ENCODE measurements at places on chromosomes 4 and X.

DNA sequence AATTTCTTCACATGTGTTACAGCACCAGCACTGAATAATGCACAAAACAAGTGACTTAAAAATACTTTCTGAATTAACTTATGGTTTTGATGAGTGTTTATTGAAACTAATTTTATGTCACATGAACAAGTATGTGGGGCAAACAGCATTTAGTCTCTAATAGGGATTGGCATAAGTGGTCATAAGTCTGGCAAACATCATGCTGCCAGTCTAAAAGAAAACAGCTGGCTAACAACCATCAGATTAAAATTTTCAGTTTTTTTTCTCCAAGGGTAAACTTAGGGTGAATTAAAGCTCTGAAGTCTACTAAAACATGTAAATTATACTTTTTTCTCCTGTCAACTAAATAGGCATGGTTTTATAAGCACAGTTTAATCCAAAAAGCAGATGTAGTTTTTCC, 1014.2 kb downstream of the FAT4 start:
- DNase-seq: no peak

- DNase-seq: no peak
Observed at GRCh38 chr4:98706200-98706813, 47.9 kb upstream of the TSPAN5 start.

DNA sequence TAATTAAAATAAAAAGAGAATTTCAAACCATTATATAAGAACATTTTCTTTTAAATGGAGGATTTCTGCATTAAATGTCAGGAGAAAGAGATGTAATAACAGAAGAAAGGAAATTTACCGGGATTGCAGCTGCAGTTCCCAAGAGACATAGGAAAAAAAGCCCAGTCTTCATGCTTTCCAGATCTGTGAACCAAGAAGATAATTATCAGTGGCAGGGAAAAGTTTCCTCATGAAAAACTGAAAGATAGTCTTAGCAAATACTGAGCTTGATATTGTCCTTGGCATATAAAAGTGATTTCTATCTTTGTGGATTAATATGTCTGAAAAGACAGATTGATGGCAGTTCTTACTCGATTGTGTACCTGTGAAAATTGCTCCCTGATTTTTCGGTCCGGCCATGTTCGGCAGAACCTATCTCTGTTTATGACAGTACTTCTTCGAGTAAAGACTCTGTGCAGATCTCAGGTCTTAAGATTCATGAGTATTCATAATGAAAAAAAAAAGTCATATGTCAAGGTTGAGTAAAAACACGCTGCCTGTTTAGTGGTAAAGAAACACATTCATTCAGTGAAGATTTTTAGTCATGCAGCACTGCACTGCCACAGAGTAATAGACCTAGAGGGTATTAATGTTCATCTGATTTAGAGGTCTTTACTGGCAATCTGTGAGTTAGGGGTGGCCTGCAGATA, 29.6 kb downstream of the SPARCL1 start:
- no peak for DNase-seq

DNA sequence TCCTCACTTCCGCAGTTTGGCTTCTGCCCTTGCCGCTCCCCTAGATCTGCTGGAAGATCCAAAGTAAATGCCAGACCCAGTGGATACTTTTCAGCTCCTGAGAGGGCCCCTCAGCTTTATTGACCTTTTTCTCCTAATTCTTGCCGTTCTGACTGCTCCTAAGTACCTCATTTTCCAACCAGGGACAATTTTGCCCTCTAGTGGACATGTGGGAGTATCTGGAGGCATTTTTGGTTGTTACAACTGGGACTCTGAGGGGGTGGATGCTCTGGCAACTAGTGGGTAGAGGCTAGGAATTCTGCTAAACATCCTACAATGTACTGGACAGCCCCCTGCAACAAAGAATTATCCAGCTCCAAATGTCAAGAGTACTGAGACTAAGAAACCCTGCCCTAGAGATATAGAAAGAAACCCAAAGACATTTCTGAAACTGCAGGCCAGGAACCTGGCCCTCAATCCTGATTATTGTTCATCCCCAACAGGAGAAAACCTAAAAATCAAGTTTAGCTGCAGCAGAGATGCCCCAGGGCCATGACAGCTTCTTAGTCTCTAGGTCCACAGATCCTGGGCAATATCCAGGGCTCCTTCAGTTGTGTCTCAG, 3.4 kb downstream of the TEX13B start:
- no peak for DNase-seq

DNA sequence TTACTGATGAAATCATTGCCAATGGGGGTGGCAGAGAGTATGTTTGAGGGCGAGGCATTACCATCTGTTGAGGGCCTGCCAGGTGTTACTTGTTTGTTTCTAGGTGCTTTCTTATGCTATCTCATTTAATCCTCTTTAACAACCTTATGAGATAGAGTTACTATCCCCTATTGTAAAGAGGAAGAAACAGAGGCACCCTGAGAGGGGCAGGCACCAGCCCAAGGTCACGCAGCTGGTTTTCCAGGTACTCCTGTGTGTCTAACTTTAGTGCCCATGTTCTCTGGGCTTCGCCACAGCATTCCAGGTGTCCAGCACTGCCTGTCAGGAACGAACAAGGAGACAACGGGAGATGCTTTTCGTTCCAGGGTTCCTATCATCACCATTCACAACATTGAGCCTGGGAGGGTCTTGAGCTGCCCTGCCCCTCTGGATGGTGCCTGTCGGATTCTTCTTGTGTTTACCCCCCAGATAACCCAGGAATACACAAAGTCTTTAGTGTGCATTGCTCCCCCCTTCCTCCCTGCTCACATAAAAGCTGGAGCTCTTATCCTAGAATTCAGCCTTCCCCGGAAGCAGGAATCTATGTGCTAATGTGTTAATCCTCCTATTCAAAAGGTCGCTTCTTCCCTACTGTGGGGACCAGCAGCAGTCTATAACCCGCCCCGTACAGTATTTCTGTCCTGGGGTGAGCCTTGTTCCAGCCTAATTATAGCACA, 24.9 kb upstream of the GPC4 start:
- no peak for DNase-seq

GRCh38 chr4:82235346-82235745, 138.4 kb downstream of the HNRNPD start:
- DNase-seq: no peak

DNA sequence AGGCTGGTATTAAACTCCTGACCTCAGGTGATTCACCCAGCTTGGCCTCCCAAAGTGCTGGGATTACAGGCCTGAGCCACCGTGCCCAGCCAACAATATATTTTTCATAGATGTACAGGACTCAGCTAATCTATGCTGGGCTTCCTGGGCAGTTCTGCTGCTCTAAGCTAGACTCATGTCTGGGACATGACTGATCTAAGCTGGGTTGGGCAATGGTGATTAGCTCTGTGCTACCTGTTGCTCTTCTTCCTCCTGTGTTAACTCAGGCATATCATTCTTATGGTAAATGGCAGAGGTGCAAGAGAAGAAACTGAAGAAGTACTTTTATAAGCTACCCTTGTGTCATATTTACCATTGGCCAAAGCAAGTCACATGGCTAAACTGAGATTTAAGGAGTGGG, 11.4 kb upstream of the SUPT20HL2 start:
- no peak for DNase-seq

DNA sequence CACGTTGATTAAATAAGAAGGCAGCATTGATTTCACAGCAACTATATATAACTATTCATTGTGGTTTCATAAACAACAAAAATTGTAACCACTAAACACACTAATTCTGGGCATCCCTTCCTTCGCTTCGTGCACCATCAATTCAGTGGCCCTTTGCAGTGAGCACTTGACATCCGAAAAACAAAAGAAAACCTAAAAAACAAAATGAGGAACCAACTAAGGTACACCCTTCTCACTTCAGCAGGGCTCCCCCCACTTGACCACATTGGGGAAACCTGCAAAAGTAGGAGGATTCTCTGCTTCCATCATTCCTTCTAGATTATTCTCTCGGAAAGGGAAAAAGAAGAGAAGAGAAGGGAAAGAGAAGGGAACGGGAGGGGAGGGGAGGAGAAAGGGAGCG, 28.3 kb downstream of the NBDY start:
- DNase-seq: no peak

DNA sequence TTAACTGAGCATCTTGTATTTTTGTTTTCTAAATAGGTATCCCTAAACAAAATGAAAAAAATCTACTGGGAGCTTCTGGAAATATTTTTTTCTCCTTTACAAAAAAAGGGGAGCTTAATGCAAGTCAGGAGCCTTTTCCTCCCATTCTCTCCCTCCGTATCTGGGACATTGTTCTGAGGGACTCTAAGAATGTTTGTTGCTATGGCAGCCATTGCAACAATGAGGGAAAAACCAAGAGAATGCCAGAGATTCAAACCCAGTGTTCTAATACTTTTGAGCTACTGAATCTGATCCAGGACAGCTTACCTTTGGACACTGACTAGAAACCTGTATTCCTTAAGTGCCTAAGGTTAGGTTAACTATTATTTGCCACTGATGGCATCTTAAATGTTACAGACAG, 485.7 kb upstream of the HS3ST1 start:
- no peak for DNase-seq

GRCh38 chr4:182968917-182969650, 51.9 kb upstream of the DCTD start:
- DNase-seq: no peak

DNA sequence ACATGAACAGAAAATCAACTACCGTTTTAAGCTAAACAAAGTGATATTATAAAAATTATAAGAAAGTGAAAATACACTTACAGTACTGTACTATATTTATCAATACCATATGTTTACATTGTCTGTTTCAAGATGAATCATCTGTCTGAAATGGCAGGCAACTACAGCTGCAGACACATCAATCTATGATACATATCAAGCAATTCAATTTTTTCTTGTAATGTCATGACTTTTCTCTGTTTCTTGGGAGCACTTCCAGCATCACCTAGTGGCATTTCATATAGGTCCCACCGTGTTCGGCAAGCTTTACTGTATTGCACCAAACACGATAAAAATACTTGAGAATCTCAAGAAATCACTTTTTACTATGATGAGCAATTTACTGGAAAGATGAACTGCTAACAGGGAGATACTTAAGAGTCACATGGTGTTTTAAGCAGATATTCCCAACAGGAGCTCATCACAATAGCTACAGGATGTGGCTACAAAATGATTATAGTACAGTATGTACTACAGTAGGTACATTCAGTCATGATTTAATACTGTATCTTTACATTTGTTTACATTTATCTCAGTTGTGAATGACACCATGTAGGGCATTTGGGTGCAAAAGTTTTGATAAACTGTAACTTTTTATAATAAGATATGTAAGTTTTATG, 207.4 kb downstream of the ADAM29 start:
- no peak for DNase-seq

DNA sequence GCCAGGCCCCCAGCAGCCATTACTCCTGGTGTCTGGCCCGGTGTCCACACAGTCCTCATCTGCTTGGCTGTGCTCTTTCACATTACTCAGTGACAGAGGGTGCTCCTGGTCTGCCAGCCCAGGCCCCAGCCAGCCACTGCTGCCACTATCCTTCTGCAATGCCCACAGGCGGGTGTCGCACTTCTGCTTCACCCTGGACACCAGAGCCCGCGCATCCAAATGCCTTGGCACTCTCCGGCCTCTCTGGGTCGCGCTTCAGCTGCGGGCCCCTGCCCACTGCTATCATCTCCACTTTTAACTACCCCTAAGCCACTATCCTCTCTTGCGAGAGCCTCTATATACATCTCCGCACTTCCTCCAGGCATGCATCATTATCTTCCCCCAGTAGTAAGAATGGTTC, 76.4 kb upstream of the UCP1 start:
- no peak for DNase-seq

DNA sequence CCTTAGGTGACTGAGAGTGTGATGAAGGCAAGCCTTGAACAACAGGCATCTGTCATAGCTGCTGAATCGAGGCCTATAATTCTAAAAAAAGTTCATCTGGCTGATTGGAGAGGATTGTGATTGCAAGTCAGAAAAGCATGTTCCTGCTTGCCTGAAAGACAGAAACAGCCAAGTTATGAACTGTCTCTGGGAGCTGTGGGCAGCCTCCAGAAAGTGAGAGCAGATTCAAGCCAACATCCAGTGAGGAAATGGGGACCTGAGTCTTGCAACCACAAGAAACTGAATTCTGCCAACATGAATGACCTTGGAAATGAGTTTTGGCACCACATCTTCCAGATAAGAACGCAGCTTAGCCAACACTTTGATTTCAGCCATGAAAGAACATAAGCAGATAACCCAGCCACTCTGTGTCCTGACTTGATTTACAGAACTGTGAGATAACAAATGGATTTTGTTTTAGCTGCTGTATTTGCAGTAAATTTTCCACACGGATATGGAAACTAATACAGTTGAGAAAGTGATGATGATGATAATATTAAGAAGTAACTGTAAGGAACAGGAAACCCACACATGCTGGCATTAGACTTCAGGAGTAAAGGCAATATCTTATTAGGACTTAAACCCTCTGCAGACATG, 240.3 kb upstream of the NDST3 start:
- no peak for DNase-seq

DNA sequence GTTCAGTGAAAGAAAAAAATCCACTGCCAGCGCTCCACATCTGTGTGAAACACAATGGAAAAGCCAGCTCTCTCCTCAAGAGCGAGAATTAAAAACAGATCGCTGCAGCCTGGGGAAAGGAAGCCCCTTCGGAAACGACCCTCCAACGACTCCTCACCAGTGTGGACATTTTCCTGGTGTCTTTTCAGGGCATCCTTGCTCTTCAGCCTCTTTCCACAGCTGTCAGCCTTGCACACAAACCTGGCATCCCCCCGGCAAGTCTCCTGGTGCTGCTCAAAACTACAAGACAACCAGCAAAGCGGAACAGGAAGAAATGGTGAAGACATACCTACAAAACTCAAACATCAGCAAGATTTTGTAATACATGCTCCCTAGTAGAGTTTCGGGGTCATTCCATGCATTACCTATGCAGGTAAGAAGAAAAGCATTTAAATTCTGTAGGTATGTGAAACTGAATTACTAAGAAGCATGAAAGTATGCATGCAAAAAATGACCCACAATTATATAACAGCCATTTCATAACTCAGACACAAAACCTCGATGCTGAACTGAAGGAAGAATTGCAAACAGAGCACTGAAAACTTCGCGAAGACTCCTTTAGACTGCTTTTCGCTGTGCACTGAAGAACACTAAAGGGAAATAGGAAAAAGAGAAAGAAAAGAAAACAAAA, 106.1 kb downstream of the PRDM5 start:
- DNase-seq: no peak

GRCh38 chr4:112288455-112288854, 2.8 kb upstream of the TIFA start:
- no peak for DNase-seq

DNA sequence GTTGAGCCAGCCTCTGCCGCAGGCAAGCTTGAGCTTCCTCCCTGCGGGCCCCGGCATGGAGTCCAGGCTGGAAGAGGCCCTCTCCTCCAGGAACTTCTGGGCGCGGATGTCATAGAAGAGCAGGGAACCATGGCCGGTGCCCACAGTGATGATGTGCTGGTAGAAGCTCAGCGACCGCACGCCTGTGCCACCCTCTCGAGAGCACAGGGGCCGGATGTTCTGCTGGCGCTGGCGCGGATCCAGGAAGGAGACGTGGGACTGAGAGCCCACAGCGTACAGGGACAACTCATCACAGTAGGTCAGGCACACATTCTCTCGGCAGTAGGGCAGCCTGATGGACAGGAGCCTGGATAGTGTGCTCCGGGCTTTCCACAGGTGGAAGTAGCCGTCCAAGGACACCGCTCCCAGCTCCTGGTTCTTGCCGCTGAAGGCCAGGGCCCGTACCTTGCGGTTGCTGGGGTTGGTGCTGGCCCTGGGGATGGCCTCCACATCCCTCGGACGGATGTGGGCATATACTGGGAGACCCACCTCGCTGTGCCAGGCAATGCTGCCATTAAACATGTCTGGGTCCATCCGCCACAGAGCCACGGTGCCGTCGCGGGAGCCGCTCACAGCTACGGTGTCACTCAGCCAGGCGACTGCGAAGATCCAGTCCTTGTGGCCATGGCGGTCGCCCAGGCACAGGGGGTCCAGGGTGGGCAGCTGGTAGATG, 1.2 kb downstream of the DCAF12L2 start:
- no peak for DNase-seq
